Right ventricle myocardium superior (tissue), 1 donor: ENCODE measurements at places on chromosomes 11 and 22. TPM values are rescaled to one million over a fixed set of nuclear protein-coding genes. Genes with fewer than 3 reads are reported as not detected.
A peak's percentile ranks its signal among the peaks of the same experiment; 100 is the strongest.

- no peak for DNase-seq
Observed at GRCh38 chr11:103397369-103397768, 288.1 kb downstream of the DYNC2H1 start.

DNA sequence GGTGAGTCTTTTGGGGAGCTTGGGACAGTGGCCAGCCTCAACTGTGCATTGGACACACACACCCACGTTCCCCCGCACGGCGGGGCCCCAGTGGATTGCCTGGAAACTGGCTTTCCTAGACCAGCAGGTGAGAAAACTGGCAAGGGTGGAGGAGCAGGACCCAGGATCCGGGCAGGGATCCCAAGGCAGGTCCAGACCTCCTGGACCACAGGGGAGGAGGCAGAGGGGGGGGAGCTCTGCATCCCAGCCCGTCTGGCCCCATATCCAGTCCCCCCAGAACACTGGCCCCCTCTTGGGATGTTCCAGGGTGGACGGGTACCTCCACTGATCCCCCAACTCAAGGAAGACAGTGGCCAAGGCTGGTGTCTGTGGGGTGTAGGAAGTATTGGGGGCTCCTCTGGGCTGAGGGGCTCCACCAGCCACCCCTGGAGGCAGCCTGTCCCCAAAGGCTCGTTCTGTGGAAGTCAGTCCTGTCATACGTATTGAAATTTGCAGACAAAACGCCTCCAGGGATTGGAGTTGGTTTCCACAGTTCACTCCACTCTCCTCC lies 89.3 kb upstream of the LINC01488 start:
- no peak for DNase-seq

The GGA1 gene
- total RNA-seq, result 22.3 TPM

DNA sequence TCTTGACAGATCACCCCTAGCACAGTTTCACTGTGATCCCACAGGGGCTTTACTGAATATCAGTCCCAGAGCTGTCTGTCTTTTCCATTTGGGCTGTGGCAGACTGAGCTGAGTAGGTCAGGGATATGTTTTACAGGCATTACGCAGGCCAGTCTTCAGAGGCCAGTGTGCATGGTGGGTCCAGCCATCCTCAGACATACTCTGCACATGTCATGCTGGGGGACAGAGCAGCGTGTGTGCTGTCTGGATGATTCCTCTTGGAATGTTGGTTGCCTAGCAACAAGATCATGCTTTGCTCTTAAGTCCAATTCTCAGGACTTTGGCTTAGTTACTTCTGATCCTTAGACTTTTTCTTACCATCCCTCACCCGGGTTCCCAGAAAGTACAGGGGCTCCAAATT lies 736.5 kb downstream of the DLG2 start:
- DNase-seq, result no peak

DNA sequence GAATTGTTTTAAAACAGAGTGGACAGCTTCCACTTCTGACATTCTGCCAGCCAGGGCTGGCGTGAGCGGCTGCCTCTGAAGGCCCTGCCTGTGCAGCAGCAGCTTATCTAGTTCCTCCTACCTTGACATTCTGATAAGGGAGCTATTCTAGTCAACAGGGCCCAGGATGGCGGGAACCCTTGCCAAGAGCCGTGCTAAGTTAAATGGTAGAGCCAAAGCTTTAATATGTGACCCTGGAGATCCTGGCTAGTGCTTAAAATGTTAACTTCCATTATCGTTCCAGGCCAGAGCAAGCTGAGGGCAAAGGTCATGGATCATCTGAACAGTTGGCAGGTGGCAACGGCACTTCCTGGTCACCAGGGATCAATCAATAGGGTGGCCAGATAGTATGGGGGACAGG lies 3.5 kb downstream of the KCNJ5 start:
- DNase-seq, result peak; percentile 84
